Activated CD4-positive, alpha-beta T cell treated with anti-CD3 and anti-CD28 coated beads for 4 hours (primary cell): ENCODE measurements at places on chromosomes 5 and 9.

- no peak for DNase-seq
Observed at GRCh38 chr5:50606179-50606578, 60.3 kb upstream of the PARP8 start.

DNA sequence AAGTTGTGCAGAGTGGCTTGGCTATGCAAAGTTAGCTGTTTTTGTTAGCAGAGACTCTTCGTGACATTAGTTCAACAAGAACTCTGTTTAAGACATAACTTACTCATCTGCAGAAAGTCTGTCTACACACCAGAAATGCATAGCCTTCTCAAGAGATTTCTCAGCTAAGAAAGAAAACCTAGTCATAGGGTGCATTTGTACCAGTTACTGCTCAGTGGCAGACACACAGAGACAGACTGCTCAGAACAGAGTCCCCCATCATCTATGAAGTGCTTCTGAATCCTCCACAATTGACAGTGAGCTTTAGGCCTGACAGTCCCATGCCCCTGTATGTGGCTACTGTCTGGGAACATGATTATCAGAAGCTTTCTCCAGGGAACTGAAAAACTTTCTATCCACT, 56.1 kb upstream of the IFNK start:
- DNase-seq: no peak

DNA sequence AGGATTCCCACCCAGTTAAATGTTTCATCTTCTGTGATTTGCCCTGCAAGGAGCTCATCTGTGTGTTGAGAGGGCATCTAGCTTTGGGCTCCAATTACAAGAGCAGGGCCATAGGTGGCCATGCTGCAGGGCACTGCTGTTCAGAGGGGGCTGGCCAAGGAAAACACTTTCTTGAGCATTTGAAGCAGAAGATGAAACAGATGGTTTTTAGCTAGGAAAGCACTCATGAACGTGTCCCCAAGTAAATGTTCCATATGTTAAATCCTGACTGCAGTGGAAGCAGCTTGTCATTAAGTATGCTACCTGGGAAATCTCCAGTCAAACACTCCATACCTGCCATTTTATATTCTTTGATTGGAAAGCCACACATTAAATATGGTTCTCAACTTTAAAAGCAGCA, 176.6 kb downstream of the FBXL7 start:
- DNase-seq: no peak

GRCh38 chr5:16713386-16713928, 96.7 kb upstream of the RETREG1 start:
- no peak for DNase-seq

- DNase-seq: no peak
Observed at GRCh38 chr5:74517700-74518099, 122.8 kb downstream of the ENC1 start.

DNA sequence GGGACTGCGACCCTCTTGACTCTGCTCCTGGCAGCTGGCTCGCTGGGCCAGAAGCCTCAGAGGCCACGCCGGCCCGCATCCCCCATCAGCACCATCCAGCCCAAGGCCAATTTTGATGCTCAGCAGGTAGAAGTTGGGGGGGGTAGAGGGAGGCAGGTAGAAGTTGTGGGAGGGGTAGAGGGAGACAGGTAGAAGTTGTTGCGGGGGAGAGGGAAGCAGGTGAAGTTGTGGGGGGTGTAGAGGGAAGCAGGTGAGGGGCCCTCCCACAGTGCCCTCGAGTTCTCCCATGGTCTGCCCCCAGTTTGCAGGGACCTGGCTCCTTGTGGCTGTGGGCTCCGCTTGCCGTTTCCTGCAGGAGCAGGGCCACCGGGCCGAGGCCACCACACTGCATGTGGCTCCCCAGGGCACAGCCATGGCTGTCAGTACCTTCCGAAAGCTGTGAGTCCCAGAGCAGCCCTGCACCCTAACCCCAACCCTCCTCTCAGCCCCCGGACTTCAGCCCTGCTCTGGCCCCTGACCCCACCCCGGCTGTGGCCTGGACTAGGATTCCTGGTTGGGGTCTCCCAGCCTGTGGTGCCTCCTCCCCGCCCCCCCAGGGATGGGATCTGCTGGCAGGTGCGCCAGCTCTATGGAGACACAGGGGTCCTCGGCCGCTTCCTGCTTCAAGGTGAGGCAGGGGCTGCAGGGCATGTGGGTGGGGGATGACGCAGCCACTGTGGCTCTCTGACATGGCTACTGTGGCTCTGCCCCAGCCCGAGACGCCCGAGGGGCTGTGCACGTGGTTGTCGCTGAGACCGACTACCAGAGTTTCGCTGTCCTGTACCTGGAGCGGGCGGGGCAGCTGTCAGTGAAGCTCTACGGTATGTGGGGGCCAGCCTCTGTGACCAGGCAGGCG, 537 bp downstream of the C8G start:
- DNase-seq: no peak

GRCh38 chr5:33944543-33945132, 8.5 kb downstream of the RXFP3 start:
- no peak for DNase-seq

- DNase-seq: no peak
Observed at GRCh38 chr5:150609843-150610584, 30.4 kb upstream of the SYNPO start.

DNA sequence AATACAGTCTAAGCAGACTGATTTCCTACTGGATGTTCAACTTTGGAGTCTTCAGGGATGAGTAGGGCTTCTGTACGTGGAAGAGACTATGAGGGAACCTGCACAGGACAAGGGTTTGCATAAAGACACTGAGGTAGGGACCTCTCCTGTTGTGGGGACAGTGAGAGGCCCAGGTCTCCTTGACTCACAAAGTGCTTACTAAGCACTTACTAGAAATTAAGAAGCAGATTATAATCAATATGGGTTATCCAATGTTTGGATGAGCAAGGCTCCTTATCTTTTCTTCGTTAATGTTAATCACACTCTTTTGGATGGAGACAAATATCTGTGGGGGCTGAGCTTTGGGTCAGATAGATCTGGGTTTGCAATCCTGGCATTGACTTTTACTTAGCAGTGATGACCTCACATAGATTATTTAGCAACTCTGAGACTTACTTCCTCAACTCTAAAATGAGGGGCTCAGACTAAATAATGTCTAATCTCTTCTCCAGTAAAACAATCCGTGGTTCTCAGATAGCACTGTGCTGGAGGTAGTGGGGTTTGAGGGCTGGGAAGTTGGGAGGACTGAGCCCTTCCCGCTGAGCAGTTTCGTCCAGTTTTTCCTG, 45.9 kb downstream of the PDCD1LG2 start:
- DNase-seq: no peak

- no peak for DNase-seq
Observed at GRCh38 chr5:92800365-92800764, 780.7 kb downstream of the NR2F1-AS1 start.

GRCh38 chr9:12956261-12956660, 181.4 kb downstream of the LURAP1L start:
- DNase-seq: no peak

DNA sequence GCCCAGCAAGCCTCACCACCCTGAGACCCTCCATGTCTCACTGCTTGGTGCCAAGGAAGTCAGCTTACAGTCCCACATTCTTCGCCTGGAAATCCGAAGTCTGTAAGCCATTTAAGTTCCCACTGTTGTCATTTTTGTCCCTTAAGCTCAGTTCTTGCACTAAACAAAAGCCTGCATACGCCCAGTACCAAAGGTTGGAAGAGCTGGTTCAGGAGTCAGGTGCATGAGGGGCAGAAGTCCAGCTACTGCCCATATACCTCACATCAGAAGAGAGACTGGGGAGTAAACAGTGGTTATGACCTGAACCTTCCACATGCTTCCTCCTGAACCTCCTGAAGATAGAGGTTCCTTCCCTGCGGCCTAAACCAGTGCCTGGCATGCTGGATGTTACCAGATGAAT, 146.0 kb downstream of the FRMD3 start:
- DNase-seq: no peak

GRCh38 chr5:10601246-10602030, 37.6 kb downstream of the ANKRD33B start:
- no peak for DNase-seq

- no peak for DNase-seq
Observed at GRCh38 chr9:33881635-33882034, 64.7 kb downstream of the UBE2R2 start.

- DNase-seq: no peak
Observed at GRCh38 chr5:58143181-58143580, 316.7 kb downstream of the PLK2 start.

DNA sequence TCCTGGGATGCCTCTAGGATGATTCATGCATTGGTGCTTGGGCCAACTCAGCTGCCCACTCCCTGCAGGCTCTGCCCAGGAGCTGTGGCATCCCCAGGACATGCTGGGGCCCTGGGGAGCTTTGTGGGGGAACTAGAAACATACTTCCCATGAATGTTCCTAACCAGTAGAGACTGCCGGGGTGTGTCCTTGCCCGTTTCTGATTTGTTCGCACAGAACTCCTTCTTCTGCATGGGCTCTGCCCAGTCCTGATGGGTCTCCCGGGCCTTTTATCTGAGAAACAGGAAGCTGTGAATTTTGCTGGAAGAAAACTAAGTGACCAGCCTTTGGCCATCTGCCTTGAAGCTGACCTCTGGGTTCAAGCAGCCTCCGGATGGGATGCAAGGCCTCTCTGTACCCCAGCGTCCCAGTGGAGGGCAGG, 71.6 kb upstream of the RNU6ATAC start:
- no peak for DNase-seq

- DNase-seq: peak; percentile 82
Observed at GRCh38 chr9:136631038-136632000, 31.4 kb upstream of the EGFL7 start.

GRCh38 chr9:87478226-87478992, 19.3 kb upstream of the DAPK1 start:
- no peak for DNase-seq

GRCh38 chr5:135186662-135187522, 152.9 kb upstream of the PITX1 start:
- no peak for DNase-seq

DNA sequence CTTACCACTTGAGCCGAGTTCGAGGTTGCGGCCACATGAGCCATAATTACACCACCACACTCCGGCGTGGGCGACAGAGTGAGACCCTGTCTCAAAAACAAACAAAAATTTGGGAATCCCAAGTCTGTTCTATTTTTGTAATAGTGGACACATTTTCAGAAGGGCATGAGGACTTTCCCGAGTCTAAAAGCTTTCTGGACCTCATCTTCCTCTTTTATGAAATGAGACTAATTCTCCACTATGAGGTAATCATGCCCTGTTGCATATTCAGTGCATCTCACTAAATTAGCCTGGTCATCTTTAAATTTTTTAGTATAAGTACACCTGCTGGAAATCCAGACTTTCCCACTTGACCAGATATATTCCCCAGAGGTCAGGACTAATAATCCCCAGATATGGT, 55.7 kb downstream of the GGTA1 start:
- DNase-seq: no peak

DNA sequence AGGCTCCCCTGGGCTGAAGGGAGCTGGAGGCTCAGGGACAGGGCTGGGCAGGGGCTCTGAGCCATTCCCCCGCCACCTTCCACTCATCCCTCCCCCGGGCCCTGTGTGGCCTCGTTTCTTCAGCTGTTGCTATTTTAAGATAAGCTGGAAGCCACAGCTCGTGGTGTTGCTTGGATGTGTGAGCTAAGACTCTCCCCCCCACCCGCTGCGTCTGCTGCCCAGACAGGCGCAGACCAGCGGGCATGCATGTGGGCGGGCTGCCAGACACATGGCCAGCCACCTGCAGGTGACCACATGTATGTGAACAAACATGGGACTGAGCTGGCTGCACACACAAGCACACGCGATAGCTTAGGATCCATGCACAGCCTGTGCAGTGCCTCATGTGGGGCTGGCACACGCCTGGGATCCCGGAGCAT, 8.7 kb downstream of the SNCB start:
- no peak for DNase-seq

DNA sequence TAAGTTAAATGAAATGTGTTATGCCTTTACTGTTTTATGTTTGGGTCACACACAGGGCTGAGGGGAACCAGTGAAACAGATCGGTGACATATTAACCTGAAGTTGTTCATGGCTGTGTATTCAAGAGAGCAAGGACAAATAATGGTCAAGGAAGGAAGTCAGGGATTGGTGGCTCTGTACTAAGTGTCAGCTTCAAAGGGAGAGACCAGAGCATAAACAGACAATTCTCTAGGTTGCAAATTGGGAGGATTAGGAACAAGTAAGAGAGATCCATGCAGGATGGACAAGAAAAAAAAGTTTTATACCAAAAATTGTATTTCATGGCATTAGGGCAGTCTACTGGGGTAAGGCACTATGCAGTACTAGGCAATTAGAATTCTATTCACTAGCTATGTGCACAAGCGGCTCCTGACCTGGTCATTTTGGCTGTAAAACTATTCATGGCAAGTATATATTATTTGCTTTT, 156.3 kb downstream of the PLPPR1 start:
- no peak for DNase-seq

GRCh38 chr5:131848662-131849061, 51.8 kb upstream of the FNIP1 start:
- no peak for DNase-seq

DNA sequence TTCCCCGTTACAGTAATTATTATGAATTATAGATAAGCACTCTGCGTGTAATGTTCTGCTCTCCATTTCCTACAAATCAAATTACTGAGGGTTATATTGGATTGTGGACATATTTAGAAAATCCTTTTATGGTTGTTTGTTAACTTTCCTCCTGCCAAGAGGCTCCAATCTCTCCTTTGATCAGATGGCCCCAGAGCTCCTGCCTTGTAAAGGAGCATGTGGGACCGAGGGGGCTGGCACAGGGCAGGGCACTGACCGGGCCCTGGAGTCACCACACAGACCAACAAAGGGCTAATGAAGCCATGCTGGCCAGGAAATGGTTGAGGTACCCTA, 415.9 kb downstream of the EFNA5 start:
- DNase-seq: no peak

GRCh38 chr5:172644266-172644665, 3.2 kb downstream of the NEURL1B start:
- DNase-seq: no peak

- no peak for DNase-seq
Observed at GRCh38 chr5:93054424-93055163, 526.4 kb downstream of the NR2F1-AS1 start.

- no peak for DNase-seq
Observed at GRCh38 chr9:121835587-121836365, 184.3 kb downstream of the DAB2IP start.

DNA sequence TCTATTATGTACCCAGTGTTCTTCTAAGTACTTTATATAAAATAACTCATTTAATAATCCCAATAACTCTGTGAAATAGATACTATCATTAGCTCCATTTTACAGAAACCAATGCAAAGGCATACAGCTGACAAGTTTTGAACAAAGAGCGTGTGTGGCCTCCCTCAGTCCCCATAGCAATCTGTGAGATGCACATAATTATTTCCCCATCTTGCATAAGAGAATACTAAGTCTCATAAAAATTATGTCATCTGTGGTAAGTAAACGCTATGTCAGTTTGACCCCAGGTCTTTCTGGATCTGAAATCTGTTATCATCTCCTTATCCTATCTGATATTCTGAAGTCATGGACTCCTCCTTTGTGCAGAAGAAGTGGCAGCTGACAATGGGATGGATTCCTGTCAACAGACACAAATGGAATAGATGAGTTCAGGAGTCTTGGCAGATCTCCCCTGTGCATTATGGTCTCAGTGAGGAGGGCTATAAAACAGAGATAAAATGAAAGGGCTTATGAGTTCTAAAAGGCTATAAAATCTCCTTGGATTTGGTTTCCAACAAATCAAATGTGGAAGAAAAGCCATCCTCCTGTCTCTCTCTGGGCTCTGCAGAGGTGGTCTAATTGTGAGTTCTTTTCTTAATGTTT, 162.5 kb upstream of the TLE4 start:
- no peak for DNase-seq
